AML-193 (cell line): ENCODE measurements at places on chromosomes 1 and 21.

DNA sequence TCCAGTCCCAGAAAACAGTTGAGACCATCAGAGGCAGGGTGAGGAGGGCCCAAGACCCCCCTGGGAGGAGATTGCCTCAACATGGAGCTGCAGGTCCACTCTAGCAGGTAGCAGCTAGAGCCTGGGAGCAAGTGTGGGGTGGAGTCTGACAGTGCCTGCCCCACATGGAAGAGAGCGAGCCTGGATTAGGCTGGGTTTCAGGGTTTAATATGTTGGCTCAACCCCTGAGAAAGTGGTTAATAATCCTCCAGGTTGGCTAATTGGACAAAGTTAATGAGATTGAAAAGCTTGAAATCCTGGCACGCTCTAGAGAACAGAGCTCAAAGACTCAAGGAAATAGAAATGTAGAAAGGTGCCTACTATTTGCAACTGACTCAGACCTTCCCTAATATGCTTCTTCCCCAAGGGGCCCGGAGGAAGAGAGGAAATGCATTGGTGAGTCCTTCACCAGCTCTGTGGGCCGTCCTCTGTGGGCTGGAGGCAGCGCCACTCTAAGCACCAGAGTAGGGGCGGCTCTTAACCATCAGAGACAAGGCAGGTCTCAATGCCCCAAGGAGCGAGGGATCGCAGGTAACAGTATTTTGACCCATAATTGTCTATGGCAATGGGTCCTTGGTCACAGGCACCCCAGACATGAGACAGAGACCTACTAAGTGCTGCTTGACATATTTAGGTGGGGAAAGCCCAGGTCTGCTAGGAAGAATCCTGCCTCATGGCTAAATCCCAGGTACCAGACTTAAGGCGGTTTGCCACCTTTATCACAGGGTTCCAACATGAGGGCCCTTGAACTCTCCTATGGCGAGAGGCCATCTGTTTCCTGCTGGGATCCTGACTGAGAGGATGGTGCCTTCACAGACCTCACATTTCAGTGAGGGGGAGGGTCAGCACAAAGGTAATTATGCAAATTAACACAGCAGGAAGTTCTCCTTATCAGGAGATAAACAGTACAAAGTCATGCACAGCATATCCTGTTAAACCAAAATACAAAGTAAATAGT is 33.8 kb downstream of the RSPH1 start:
- no peak for DNase-seq

GRCh38 chr1:207156095-207156494 is 52.1 kb downstream of the C4BPA start:
- DNase-seq, result peak; percentile 82

- DNase-seq, result no peak
Measured at GRCh38 chr1:58679463-58679862, 20.4 kb downstream of the MYSM1 start.

DNA sequence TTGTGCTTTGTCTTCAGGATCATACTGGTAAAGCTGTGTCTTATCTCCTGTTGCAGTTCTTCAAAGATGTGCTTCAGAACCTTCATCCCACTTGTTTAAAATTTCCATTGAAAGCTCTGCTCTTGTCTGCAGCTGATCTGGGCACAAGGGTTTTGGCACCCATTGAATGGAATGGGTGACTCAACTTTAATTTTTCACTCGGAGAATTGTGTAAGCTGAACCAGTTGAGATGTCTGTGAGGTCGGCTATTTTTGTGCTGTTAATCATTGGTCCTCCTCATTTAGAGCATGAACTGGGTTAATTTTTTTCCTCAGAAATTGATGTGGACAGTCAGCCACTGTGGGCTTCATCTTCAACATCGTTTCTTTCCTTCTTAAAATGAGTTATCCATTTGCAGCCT is 252.1 kb downstream of the TM2D1 start:
- DNase-seq, result no peak

GRCh38 chr1:109974191-109974590 is 10.4 kb upstream of the AHCYL1 start:
- no peak for DNase-seq

- DNase-seq, result no peak
Measured at GRCh38 chr1:183226963-183227362, 40.9 kb downstream of the LAMC2 start.

DNA sequence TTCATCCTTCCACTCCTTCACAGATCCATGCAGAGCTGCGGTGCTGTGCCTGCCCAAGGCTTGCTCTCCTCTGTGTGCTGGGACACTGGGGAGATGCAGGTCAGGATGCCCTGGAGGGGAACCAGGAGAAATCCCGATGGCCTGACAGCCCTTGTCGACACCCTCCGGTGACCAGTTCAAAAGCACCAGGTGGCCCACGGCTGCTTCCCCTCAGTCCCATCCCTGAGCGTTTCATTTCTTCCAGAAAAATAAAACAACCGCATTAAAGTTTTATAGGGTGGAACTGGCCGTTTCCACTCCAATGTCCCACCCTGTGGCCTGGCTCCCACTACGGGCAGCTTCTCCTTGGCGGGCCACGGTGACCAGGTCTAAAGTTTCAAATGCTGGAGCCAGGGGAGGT is 48.3 kb downstream of the SLC66A1 start:
- DNase-seq, result no peak
